ENCODE measurements at places on chromosomes 6 and 20.

DNA sequence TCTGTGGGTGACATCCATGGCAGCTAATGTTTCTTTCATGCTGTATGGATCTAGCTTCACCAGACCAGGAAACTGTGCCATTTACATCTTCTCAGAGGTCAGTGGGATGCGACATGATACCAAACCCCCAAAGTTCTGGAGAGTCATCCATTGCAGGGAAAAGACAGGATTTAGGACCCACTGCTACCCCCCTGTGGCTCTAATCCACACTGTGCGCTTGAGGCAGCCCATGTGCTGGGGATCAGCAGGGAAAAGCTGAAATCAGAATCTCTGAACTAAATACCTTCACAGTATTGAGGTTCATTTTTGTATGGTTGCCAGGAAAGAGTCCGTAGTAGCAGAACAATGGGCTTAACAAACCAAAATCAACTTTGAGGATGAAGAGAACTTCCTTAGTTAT is 164.4 kb downstream of the TMEM242 start:
- no peak for DNase-seq

DNA sequence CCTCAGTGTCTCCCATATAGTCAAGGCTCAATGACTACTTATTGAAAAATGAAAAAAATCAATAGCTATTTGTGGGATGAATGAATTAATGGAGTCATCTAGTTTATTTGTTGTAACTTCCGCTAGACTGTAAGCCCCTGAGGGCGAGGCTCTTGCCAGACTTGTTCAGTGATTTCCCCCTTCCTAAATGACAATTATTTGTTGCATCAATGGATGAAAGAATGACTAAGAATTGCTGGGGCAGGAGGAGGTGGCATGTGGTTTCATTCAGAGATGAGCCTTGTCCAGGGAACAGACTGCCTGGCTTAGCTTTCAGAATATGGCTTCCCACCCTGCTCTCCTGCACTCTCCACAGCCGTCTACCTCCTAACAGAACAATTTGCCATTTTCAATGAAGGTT is 1.1 kb upstream of the PRELID3B start:
- no peak for DNase-seq

GRCh38 chr6:40762981-40763380 is 175.8 kb upstream of the LRFN2 start:
- DNase-seq, result no peak

GRCh38 chr20:41436679-41437078 is 70.1 kb upstream of the EMILIN3 start:
- DNase-seq, result no peak

DNA sequence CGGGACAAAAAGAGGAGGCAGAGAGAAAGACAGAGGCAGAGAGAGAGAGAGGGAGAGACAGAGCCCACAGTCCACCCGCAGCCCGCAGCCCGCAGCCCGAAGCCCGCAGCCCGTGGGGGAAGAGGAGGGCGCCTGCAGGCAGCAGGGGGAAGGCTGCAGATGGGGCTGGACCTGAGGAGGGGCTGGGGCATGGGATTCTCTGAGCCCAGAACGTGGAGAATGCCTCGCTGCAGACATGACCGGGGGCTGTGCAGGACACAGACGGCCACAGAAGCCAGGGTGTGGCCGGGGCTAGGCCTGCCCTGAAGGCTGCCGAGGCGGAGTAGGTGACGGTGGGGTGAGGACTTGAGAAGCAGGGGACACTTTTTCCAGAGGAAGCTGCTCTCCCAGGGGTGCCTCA is 6.5 kb upstream of the SLCO4A1 start:
- no peak for DNase-seq

- DNase-seq, result no peak
Observed at GRCh38 chr6:156448579-156448978, 328.6 kb upstream of the ARID1B start.

DNA sequence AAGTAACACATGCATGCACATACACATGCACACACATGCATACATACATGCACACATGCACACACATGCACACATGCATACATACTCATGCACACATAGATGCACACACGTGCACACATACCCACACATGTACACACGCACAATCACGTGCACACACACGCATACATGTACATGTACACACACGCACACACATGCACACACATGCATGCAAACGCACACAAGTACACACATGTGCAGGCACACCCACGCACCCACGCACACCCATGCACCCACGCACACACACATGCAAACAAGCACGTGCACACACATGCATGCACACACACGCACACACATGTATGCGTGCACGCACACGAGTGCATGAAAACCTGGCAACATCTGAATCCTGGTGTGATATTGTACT is 232.7 kb upstream of the CDH4 start:
- DNase-seq, result no peak

DNA sequence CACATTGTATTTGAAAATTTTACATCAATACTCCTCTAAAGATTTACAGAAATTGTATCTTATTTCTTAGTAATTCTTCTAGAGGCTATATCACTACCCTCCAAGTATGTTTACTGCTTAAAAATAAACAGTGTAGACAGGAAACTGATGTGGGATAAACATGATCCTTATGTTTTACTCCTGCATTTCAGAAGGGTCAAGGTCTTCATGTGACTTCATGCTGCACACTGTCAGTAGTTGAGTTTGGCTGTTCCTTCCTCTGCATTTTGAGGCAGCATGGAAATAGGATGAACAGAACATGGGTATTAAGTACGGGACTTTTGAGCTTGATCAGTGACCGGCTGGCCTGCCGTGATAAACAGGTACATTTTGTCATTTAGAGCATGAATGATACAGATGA is 179.2 kb upstream of the FERMT1 start:
- DNase-seq, result no peak

DNA sequence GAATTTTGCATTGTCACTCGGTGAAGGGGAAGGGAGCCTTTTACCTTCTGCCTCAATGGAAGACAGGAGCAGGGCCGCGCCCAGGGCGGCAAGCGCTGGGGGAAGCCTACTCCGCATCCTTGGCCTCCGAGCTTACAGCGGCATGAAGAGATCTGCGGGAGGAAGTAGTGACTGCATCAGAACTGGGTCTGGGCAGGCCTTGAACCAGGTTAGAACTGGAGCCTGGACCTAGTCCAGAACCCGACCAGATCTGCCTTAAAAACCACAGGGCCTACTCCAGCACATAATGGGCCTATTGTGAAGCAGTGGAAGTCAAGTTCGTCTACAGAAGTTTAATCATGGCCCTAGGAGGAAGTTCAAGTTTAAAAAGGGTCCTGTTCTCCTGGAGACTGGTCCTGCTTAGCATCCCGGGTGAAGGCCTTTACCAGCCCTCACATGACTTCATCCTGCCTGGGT is 3.1 kb downstream of the COL12A1 start:
- no peak for DNase-seq

DNA sequence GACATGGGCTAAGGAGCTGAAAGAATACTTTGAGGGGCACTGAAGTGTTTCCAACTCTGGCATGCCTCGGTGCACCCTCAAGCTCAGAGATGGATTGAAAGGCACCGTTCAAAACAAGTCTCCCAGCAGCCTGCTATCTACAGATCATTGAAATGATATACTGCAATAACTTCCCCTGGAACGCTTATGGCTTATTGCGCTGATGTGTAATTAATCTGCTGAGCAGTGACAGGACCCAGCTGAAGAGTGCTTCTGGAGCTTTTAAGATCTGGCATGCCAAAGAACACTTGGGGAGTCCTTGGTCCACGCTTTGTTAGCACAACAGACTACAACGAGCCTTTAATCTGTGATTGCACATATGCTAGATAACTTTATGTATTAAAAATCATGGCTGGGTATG is 708.2 kb downstream of the PRKN start:
- no peak for DNase-seq

GRCh38 chr6:127857051-127857637 is 43.7 kb downstream of the THEMIS start:
- DNase-seq, result no peak

GRCh38 chr6:154329350-154330170 is 27.0 kb downstream of the IPCEF1 start:
- no peak for DNase-seq

GRCh38 chr6:139231206-139231605 is 60.6 kb downstream of the TXLNB start:
- DNase-seq, result no peak

Data from DMS 273 treated with DMSO at 0.1 percent for 48 hours (cell line).